ENCODE measurements at places on chromosomes 1 and 21.

DNA sequence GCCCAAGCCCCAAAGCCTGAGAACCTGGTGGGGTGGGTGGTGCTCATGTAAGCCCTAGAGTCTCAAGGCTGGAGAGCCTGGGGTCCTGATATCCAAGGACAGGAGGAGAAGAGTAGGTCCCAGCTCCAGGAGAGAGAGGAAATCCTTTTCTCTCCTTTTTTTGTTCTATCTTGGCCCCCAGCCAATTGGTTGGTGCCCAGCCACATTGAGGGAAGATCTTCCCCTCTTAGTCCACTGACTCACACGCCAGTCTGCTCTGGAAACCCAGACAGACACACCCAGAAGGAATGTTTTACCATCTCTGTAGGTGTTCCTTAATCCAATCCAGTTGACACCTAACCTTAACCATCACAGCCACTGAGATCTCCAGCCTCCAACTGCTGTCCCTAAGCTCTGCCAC lies 16.2 kb upstream of the LIN9 start:
- peak; percentile 27 for DNase-seq

DNA sequence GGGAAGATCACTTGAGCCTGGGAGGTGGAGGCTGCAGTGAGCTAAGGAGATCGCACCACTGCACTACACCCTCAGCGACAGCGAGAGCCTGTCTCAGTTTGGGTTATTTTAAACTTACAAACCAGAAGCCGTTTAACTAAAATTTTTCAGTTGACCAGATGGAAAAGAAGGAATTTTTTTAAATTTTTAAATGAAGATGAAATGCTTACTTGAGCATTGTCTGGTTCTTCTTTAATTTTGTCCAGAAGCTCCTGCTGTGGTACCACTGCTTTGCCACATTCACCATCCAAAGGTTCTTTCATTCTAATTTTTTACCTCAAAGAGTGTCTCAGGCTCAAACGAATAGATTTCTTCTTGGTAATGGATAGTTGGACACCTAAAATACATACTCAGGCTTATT lies 1.4 kb downstream of the ZMYM6 start:
- DNase-seq: peak; percentile 3

- peak; percentile 57 for DNase-seq
Measured at GRCh38 chr1:203600782-203601513, 25.7 kb upstream of the ATP2B4 start.

- no peak for DNase-seq
Measured at GRCh38 chr1:57192222-57192621, 226.4 kb upstream of the C8B start.

GRCh38 chr1:229086686-229087085 lies 184.2 kb upstream of the RAB4A start:
- no peak for DNase-seq

GRCh38 chr1:159826441-159827101 lies at the start of gene SLAMF8:
Gene SLAMF8, plus strand, starts transcription at chr1:159826873. Its CDS starts 26 bp downstream, at chr1:159826899.
- DNase-seq: peak; percentile 39

DNA sequence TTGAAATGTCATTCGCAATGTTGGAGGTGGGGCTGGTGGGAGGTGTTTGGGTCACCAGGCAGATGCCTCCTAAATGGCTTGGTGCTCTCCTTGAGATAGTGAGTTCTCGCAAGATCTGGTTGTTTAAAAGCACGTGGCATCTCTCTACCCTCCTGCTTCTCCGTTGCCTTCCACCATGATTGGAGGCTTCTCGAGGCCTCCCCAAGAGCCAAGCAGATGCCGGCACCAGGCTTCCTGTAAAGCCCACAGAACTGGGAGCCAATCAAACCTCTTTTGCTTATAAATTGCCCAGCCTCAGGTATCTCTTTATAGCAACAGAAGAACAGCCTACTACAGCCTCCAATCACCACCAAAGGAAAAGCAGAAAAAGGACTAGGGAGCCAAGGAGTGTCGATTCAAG lies 80.5 kb downstream of the PDE9A start:
- no peak for DNase-seq

- no peak for DNase-seq
Measured at GRCh38 chr1:173201969-173202368, 5.2 kb downstream of the TNFSF4 start.

DNA sequence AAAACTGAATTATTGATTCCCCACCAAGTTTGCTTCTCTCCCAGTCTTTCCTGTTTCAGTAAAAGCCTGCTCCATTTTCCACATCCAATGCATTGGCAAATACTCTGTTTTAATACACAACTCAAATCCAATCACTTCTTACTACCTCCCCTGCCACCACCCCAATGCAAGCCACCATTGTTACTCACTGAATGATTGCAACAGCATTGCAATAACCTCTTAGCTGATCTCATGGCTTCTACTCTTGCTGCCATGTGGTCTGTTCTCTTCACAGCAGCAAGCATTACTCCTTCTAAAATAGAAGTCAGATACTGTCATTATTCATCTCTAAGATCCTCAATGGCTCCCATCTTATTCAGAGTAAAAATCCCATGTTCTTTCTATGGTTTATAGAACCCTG lies 123.4 kb downstream of the ATP6V1G3 start:
- DNase-seq: peak; percentile 8

DNA sequence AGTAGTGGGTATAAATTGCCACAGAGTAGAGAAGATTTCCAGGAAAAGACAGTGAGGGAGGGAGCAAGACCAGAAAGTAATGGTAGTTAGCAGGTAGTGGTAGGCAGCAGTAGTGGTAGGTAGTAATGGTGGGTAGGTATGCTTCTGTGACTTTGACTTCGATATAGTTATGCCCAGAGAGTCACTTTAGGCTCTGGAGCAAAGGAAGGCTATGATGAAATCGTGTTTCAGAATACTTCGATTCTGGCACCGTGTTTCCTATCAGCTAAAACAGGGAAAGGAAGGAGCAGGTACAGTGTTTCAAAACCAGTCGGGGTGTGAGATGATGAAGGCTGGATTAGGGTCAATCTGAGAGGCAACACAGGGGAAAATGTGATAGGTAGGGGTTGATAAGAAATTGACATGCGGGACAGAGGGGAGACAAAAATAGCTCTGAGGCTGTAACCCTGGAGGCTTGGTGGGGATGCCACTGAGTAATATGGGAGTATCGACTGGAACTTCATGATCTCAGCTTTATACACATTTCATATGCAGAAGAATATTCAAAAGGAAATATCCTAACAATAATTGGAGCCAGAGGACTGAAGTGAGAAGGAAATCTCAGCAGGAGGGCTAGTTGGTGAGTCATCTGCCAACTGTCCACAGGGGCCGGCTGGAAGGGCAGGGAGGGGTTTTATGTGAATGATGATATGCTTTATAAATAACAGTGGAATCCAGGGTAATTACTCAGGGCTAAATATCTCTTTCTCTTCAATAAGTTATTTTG lies 25.2 kb upstream of the TRIM45 start:
- DNase-seq: peak; percentile 97

GRCh38 chr1:227723474-227723873 lies 11.6 kb downstream of the JMJD4 start:
- DNase-seq: no peak

DNA sequence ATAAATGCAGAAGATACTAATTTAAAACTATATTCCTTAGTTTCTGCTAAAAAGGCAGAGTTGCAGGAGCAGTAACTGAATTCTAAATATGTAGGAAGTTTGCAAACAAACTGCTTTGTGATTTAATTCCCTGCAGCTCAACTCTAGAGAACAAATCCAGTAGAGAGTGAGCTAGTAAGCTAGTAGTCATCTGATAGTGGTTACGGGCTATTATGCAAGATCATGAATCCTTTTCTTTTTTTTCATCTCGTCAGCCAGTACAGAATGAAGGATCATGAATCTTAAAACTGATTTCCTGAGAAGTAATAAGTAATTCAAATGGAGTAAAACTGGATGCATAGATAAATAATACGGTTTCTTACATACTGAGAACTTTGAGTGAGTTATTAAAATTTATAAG lies 3.3 kb downstream of the DPH5 start:
- peak; percentile 30 for DNase-seq

DNA sequence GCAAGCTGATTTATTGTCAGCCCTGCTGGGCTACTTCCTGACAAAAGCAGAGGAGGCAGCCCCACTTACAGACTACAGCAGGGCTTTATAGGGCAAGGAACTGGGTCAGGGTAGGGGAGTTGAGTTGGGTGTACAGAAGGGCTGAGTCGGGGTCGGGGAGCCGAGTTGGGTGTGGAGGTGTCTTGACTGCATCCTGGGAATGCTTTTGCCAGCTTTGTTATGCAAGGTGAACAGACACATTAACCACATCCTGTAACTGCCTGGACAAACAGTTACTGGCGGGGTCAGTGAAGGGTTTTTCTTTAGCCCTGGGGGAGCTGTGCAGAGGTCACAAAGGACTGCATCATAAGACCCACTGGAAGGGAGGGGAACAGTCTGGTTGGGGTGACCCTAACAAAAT lies 39.1 kb upstream of the GBP5 start:
- no peak for DNase-seq

DNA sequence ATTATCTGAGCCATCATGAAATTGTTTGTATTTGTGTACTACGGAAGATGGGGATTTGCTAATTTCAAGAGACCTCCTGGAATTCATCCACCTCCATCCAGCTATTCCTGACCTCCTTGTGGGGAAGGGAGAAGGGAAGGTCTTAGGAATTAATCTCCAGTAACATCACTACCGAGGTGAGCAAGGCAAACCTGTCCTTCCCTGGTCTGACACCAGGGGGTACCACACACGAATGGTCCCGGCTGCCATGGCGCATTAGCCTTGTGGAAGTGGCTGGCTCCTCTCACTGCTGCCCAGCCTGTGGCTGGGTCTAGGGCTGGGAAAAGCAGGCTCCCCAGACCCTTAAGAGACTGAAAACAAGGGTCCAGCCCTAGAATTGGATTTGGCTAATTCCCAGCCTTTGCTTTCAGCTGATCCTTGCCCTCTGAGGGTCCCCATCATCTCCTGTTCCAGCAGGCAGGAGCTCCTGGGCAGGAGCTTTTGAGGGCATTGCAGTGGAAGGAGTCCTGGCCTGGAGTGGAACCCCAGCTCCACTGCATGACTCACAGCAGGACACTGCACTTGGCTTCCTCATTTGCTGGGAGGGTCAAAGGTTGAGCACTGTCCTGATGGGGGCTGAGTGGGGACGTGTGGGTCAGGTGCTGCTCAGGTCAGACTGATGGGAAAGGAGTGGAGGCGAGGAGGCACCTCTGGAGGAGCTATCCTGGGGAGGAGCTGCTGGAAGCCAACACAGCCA lies 34.8 kb downstream of the RIMS3 start:
- peak; percentile 35 for DNase-seq

DNA sequence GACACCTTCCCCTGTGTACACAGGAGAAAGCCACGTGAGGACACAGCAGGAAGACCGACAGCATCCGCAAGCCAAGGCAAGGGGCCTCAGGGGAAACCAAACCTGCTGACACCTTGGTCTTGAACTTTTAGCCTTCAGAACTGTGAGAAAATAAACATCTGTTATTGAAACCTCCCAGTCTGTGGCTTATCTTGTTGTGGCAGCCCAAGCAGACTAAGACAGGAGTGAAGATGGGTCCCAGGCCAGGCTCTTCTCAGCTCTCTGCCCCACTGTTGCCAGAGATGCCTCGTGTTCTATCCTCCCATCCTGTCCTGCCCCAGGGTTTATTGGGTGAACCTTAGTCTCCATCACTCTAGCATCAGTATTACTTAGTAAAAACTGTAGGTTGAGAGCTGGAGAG lies 236.3 kb downstream of the MATN1 start:
- no peak for DNase-seq

GRCh38 chr1:156591432-156592157 lies at the start of gene NAXE:
Gene NAXE, plus strand, starts transcription at chr1:156591776. Its CDS starts 29 bp downstream, at chr1:156591805.
- peak; percentile 72 for DNase-seq

DNA sequence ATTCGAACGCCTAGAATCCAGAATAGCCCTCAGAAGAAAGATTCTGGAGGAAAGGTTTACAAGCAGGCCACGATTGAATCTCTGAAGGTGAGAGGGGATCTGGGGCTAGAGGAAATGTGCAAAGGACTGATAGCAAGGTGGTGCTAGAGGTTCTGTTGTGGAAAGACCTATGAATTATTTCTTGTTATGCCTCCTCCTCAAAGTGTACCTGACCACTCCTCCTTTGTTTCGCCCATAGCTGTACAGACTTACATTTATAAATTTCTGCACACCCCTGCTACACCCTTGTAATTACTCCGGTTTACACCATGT lies 986 bp downstream of the TCEANC2 start:
- no peak for DNase-seq

- no peak for DNase-seq
Measured at GRCh38 chr1:206573319-206573718, 38.9 kb downstream of the EIF2D start.

DNA sequence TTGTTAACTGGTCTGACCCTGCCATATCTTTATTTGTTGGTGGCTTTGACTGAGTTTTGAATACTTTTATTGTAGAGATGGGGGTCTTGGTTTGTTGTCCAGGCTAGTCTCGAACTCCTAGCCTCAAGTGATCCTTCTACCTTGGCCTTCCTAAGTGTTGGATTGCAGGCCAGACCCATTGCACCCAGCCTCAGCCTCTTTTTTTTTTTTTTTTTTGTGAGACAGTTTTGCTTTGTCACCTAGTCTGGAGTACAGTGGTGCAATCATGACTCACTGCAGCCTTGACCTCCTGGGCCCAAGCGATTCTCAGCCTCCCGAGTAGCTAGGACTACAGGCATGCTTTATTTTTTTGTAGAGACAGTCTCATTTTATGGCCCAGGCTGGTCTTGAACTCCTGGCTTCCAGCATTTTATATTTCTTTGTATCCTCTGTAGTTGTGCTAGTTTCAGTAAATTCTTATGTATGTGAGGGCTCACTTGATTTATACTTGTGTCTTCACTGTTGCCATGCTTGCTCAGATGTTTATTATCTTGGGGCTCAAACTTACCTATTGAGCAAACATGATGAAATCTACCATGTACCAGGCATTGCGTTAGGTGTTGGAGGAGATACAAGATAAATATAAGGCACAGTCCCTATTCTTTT lies 24.1 kb downstream of the THRAP3 start:
- DNase-seq: peak; percentile 95

DNA sequence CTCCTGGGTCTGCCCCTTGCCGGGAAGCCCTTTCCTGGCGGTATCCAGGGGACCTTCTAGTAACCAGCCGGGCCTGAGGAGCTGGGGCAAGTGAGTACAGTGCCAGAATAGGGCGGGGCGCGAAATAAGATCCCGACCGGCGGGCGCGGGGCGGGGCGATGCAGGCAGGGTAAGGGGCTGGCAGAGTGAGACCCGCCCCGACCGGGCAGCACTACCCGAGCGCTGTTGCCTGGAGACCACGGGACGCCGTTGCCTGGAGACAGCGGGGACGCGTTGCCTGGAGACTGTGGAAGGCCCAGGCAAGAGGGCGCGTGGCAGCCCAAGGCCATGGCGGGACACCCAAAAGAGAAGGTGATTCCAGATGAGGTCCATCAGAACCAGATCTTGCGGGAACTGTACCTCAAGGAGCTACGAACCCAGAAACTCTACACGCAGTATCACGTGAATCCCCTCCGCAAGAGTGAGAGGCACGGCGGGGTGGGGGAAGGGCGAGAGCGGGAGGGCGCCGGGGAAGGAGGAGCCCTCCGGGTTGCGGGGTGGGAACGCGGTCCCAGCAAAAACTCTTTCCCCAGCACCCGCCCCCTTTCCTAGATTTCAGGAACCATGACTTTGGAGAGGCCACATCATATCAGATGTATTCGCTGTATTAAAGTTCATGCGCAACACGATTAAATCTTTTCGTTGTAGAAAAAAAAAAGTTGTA lies 24.3 kb downstream of the EBNA1BP2 start:
- DNase-seq: peak; percentile 76

GRCh38 chr1:155126556-155127104 lies 1.0 kb upstream of the EFNA1 start:
- DNase-seq: peak; percentile 35

- no peak for DNase-seq
Measured at GRCh38 chr1:39877231-39877778, 6.0 kb downstream of the TRIT1 start.

GRCh38 chr1:154584267-154584994 lies 16.9 kb downstream of the CHRNB2 start:
- DNase-seq: no peak
